ENCODE measurements at places on chromosomes 13 and 19.

GRCh38 chr13:104701591-104701990, 1635.4 kb upstream of the SLC10A2 start:
- DNase-seq: no peak

GRCh38 chr13:19685034-19685433, 51.6 kb downstream of the MPHOSPH8 start:
- no peak for DNase-seq

DNA sequence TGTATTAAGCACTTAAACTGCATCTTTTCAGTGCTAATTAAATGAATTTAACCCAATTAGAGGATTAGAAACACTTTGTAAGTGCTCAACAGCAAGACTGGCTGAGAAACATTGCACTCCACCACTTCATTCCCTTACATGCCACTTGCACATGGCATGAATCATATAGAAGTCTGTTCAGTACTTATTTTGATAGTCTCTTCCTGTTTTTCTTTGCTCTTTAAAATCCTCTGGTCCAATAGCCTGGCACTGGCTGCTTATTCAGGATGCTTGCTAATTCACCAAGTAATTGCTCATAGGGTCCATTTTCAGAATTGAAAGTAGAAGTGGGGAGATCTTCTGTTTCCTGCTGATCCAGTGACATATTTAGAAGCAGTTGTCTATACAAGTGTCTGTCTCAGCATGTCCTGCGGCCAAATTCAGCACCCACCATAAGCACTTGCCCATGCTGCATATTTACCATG, 900.1 kb downstream of the PCDH9 start:
- DNase-seq: no peak

DNA sequence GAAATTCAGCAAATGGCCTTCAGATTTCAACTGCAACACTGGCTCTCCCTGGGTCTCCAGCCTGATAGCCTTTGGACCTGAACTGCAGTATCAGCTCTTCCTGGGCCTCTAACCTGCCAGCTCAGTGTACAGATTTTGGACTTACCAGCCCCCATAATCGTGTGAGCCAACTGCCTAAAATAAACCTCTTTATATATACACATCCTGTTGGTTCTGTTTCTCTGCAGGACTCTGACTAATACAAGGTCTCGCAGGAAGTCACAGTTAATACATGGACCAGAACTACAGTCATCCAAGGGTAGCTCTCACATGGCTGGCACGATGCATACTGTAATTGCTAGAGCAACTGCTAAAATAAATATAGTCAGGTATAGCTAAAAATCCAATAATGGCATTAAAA, 85.1 kb downstream of the KATNAL1 start:
- DNase-seq: no peak

DNA sequence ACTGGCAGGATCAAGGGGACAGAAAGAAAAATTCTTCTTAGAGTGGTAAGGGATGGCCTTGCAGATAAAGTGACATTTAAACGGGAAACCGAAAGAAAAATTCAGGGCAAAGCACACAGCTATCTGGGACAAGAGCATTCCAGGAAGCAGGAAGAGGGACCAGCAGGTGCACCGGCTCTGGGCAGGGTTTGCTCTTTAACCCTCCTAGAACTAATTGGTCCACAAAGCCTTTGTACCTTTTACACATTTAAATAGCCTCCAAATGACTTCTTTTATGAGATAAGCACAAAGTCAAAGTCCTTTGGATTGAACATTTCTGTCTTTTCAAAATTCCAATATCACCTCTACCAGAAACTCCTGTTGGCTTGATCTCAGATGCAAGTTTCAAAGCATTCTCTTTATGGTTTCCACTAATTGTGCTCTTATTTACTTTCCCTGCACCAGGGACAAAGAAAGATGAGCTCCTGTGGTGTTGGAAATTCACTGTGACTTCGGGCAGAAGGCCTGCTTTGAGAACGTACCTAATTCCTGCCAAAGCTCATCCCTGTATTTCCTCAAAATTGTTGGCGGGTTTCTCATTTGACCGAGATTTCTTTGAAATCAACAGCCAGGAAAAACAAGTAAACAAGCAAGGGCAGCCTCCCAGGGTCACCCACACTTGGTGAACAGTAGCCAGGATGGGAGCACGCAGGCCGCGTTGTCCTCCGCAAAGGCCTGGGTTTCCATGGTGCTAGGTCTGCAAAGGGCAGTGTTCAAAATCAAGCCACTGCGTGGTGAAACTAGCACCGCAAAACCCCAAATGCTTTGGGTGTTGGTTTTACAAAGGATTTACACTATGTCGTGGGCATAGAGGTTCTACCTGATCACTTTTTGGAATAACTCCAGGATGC, 98.6 kb downstream of the IRS2 start:
- no peak for DNase-seq

DNA sequence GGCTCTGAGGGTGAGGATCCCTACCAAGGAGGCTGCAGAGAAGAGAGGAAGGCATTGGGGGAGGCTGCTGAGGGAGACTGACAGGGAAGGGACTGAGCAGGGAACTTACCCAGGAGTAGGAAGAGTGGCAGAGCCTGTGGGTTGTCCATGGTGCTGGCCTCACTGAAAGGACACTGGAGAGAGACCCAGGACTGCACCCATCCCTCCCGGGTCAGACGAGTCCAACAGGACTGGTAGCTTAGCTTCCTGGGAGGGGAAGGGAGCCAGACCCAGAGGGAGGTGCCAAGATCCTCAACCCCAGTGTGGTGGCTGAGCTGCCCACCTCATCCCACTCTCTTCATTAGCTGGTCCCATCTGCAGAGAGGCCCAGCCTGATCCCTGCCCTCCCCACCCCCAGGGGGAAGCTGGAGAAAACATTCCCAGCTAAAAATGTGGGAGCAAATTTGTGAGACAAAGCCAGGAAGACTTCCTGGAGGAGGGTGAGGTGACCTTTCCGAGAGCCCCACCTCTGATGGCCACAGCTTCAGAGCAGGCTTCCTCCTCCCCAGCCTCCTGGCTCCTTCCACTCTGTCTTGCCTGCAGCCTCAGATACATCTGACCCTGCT, at the start of gene VSIG10L:
Gene VSIG10L, minus strand, starts transcription at position 164 of the 605 bp plus-strand sequence. Its CDS starts 15 bp downstream, at position 149.
- no peak for DNase-seq

Data from NCI-H524 treated with DMSO at 0.1 percent for 48 hours (cell line).